ENCODE measurements at places on chromosomes 12 and 14.

DNA sequence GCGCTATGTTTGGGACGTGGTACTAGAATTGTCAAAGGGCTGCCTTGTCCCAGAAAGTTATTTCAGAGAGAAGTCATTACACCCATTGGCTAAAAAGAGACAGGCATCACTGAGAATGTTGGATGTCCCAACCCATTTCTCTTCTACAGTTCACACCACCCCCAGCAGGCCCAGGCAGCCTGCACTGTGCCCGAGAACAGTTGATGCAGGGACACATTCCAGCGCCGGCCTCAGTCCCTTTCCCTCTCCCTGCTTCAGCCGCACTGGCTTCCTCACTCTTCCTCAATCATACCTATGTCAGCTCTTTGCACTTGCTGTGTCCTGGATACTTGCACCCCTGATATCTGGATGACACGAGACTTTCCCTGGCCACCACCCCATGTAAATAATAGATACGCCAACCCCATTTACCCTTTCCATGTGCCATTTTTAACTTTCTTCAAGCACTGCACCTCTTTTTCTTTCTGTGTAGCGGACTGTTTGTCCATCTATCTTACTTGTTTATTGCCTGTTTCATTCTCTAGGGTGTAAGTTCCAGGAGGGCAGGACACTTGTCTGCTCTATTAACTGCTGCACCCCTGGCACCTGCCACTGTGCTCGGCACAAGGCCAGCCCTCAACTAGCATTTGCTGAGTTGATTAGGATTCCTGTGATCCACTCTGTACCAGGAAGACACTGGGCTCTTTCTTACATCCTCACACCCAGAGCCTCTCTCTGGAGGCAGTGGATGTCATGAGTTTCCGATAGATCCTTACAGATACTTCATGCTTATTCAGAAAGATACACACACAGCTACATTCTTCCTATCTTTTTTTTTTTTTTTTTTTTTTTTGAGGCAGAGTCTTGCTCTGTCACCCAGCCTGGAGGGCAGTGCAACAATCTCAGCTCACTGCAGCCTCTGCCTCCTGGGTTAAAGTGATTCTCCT lies 76.6 kb upstream of the CEP83 start:
- DNase-seq, result no peak

DNA sequence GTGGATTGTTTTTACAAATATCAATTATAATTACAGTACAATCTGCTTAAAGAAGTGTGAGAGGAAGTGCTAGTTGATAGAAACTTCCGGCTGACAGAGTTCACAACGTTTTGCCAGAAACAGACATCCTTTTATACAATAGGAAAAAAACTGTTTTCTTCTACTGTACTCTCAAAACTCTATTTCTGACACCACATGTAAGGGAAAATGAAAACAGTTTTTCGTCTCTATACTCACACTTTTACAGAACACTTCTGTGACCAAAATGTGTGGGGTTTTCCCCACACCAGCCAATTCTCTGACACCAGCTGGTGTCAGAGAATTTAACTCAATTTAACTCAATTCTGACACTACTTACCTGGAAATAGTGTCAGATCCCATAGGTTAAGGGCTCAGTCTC lies 24.2 kb upstream of the HIF1A start:
- DNase-seq, result peak; percentile 37

DNA sequence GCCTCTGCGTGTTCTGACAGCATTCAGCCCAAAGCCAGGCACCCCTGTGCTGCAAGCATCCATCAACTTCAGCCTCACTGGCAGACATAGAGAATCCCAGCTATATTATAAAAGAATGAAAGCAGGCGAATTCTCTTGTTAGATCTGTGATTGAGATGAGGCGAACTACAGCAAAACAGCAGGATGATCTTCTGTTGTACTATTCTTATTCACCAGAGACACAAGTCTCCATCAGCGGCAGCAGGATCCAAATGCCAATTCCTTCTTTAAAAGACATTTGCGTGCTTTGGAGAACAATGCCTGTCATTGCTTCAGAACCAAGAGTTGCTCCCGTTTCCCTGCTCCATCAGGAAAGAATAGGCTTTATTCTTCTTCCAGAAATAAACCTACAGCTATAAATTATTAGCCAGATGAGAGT lies 188.9 kb downstream of the SLC41A2 start:
- no peak for DNase-seq

DNA sequence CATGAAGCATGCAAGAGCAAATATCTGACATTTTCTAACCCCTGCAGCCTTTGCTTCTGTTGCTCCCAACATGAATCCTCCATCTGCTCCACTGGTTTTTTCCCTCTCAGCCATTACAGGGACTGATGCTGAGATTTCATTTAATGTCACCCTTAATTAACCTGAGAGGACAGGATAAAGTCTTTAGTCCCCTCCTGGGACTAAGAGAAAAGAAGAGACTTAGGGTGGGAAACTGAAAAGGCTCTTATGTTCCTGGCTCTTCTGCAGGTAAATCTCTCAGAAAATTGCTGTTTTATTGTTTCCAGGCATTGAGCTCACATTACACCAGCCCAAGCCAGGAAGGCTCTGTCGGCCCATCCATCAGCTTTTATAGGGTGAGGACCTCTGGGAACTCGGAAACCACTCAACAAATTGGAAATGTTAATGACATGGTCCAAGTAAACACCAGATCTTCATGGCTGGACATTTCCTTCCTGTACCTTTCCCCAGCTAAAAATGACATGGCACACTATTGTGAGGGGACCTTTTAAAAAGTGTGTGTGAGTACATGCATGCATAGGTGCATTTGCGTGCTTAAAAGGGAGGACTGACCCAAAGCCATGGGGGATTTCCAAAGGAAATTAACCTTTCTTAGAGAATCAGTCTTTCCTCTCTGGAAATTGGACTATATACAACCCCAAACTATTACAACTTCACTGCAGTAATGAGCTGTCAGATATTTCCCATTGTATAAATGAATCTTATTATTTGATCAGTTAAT lies 408.1 kb upstream of the TMTC1 start:
- no peak for DNase-seq

- DNase-seq, result no peak
Measured at GRCh38 chr14:34113991-34114390, 163.1 kb upstream of the EGLN3 start.

GRCh38 chr12:132161036-132161781 lies 17.0 kb downstream of the NOC4L start:
- DNase-seq, result no peak

- DNase-seq, result peak; percentile 76
Measured at GRCh38 chr14:104708606-104709268, 15.3 kb upstream of the ADSS1 start.

GRCh38 chr12:21989819-21990412 lies 48.7 kb upstream of the ABCC9 start:
- DNase-seq, result peak; percentile 14

DNA sequence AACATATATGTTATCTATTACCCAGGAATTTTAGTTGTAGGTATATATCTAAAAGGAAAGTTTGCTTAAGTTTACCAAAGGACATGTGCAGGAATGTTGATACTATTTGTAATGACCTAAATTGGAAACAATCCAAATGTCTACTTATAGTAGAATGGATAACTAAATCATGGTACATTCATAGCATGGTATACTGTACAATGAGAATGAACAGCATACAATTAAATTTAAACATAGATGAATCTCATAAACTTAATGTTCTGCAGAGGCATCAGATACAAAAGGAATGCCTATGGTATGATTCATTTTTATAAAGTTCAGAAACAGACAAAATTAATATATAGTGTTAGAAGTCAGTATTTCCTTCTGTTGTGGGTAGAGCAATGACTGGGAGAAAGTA lies 135.4 kb downstream of the GPHN start:
- no peak for DNase-seq

GRCh38 chr12:89427508-89428156 lies 75.3 kb upstream of the DUSP6 start:
- DNase-seq, result peak; percentile 84

DNA sequence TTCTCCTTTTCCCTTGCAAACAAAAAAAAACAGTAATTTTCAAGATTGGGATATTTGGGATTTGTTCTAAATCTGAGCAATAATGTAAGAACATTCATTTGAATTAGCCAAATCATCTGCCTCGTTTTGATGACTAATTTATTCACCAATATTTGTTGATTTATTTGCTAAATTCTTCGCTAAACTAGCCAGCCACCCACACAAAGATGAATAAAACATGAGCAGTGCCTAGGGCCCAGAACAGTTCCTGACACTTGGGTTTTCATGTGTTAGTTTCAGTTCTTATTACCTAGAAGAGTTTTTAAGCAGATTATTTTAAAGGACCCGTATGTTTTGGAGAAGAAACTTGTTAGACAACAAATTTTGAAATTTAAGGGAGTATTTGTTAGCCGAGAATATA lies 1.4 kb downstream of the ETNK1 start:
- DNase-seq, result peak; percentile 72

DNA sequence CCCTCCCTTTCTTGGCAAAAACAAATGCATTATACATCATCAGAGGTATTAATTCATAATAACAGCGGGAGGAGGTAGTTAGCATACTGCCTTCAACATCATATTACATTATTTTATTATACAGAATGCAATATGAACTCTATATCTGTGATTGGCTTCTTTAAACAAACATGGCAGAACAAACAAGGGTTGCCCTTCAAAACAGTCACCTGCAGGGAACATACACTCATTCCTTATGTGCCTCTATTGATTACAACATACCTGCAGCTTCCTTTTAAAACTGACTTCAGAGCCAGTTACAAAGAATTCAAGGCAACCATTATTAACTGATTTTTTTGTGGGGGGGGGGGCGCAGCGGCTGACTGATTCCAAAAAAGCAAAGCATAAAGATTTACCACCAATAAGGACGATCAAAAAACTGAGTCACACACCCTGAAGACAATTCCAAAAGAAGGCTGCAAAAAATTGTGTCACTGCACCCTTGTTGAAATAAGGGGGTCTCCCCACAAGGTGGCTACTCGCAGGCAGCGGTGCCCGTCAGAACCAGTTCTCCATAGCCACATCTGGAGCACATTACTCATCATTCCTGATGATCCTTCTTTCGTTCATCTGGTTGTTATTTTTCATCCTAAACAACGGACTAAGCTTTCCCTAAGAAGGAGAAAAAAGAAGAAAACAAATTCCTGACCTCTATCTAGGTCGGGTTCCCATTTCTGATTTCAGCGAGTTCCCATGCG lies 51.8 kb downstream of the SMUG1 start:
- no peak for DNase-seq

DNA sequence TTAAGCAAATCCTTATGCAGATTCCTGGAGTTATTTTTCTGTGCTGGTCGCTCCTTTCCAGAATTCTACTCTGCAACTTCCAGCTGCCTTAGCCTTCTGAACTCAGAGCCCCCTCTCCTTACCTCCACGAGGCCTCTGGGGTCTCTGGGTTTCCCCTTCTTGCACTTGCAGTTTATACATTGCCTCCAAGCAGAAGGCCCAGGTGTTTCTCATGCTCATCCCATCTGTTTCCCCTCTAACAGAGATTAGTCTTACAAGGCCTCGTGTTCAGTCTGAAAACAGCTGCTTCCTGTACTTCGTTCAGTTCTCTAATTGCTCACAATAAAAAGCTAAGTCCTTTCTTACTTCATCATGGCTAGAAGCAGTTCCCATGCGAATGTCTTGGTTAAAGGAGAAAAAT lies 134.4 kb upstream of the FGD4 start:
- DNase-seq, result no peak

DNA sequence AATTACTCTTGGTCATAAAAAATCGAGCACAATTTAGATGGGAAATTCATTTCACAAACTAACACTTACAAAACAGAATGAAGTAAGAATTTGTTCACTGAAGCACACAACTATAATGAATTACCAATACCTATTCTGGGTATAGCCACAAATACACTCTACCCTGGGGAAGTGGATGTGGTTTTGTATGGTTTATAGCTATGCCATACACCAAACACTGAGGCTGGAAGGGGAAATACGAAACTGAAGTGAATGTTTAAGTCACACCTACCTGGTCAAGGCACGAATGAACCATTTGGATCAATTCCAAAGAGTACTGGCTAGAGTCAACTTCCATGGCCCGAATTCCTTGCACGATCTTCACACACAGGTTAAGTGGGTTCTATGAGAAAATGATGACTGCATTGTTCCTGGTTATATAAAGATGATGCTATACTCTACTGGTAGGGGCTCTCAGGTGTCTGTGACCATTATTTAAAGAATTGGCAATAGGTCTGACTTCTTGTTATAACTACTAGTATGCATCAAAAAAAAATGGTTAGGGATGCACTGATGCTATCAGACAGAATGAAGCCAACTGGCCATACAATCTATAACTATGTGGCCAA lies 12.8 kb downstream of the NEK9 start:
- no peak for DNase-seq

GRCh38 chr14:93115821-93116675 lies at the start of gene ITPK1:
Gene ITPK1 (minus strand): TSS chr14:93115925. CDS start chr14:93115163, 762 bp downstream.
- peak; percentile 95 for DNase-seq

DNA sequence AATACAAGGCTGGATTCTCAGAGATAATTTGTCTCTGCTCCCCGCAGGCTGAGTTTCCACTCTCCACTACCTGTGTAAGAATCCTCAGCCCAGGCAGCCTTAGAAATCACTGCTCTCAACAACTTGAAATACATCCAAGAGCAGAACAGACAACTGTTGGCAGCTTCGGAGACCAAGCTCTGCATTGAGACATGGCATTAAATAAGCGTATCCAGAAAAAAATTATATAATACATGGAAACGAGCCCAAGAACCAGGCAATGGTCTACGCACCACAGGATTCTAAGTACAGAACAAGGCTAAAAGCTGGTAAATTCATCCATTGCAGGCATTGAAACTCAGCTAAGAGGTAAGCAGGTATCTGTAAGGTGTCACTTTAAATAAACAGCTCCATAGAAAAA lies 165.5 kb upstream of the DIO3 start:
- no peak for DNase-seq

GRCh38 chr12:15584366-15585041 lies 204.7 kb downstream of the EPS8 start:
- DNase-seq, result peak; percentile 76

GRCh38 chr12:11130999-11131398 lies 3.4 kb downstream of the TAS2R30 start:
- no peak for DNase-seq

GRCh38 chr14:23069413-23069806 lies 12.1 kb upstream of the CDH24 start:
- no peak for DNase-seq

- no peak for DNase-seq
Measured at GRCh38 chr14:23881282-23881681, 72.3 kb upstream of the DHRS4 start.

DNA sequence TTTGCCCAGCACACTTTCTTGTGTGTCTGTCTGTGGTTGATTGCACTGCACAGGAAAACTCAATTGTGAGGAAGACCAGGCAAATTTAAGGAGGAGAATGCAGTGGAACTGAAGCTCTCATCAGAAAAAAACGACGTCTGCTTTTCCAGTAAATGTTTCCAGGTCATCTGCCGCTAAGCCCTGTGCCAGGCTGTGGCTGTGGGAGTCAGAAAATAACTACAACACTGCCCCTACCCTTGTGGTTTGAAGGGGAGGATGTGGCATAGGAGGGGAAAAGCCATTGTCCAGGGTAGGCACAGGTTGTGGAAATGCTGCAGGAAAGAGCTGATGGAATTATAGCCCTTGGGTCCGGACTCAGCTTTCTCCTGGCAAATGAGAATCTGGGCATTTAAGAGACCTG lies 259.7 kb upstream of the TMEM132C start:
- no peak for DNase-seq
